Tracheal epithelial cell (primary cell): ENCODE measurements at places on chromosomes 13 and 19. TPM values are rescaled to one million over a fixed set of nuclear protein-coding genes. Genes with fewer than 3 reads are reported as not detected.

The PDE4A gene
- total RNA-seq, result 0.48 and 0.64 TPM in 2 replicates

The PTGIR gene
- not detected in 2 replicates for total RNA-seq

The SAE1 gene
- 75.7 and 82.9 TPM in 2 replicates for total RNA-seq

The ZNF177 gene
- 0.21 and 0.72 TPM in 2 replicates for total RNA-seq

The U2AF2 gene
- total RNA-seq, result 89.2 and 92.1 TPM in 2 replicates

The BRSK1 gene
- 0.21 and 0.48 TPM in 2 replicates for total RNA-seq

The TMPRSS9 gene
- not detected in 2 replicates for total RNA-seq

The GAPDHS gene
- not detected in 2 replicates for total RNA-seq

The C13orf42 gene
- not detected in 2 replicates for total RNA-seq

The SDHAF1 gene
- total RNA-seq, result 14.2 and 26.9 TPM in 2 replicates

The RPL18 gene
- total RNA-seq, result 2,579 and 4,716 TPM in 2 replicates

The ZNF460 gene
- 97.6 and 134 TPM in 2 replicates for total RNA-seq

The CCDC169 gene
- total RNA-seq, result 0.24 and 2.3 TPM in 2 replicates

The FXYD1 gene
- not detected in 2 replicates for total RNA-seq

The CYP4F2 gene
- total RNA-seq, result 1.7 TPM in 1 of 2 replicates, not detected in the other

The CKM gene
- not detected in 2 replicates for total RNA-seq

The ACER1 gene
- not detected in 2 replicates for total RNA-seq

The PLK5 gene
- total RNA-seq, result not detected in 2 replicates

The SIGLEC6 gene
- total RNA-seq, result not detected in 2 replicates

The GRIN3B gene
- 0.85 and 1.2 TPM in 2 replicates for total RNA-seq

The EDNRB gene
- total RNA-seq, result under 0.01 TPM in 2 replicates

The SYNE4 gene
- 9.4 and 12.4 TPM in 2 replicates for total RNA-seq

The AMER2 gene
- total RNA-seq, result not detected in 2 replicates

The SYCN gene
- not detected in 2 replicates for total RNA-seq

The FAM216B gene
- not detected in 2 replicates for total RNA-seq

The UQCRFS1 gene
- 40.9 and 41.9 TPM in 2 replicates for total RNA-seq

The SPRED3 gene
- total RNA-seq, result under 0.01 and 0.24 TPM in 2 replicates

The TRPM4 gene
- 17.7 and 21.2 TPM in 2 replicates for total RNA-seq

The ZNF302 gene
- total RNA-seq, result 4.6 and 6.4 TPM in 2 replicates

The SMIM17 gene
- total RNA-seq, result 0.24 TPM in 1 of 2 replicates, not detected in the other

The MKNK2 gene
- 507 and 547 TPM in 2 replicates for total RNA-seq

The SULT2A1 gene
- not detected in 2 replicates for total RNA-seq

The SLC5A5 gene
- total RNA-seq, result 0.21 and 0.24 TPM in 2 replicates

The ZNF793 gene
- 1.2 and 3.4 TPM in 2 replicates for total RNA-seq

The REEP6 gene
- total RNA-seq, result 4.1 and 4.3 TPM in 2 replicates

The GEMIN7 gene
- 30.9 and 47.0 TPM in 2 replicates for total RNA-seq

The CGB5 gene
- total RNA-seq, result 0.24 TPM in 1 of 2 replicates, not detected in the other

The SERP2 gene
- 0.96 and 1.3 TPM in 2 replicates for total RNA-seq

The VMAC gene
- total RNA-seq, result 3.1 and 6.2 TPM in 2 replicates

The PEAK3 gene
- total RNA-seq, result not detected in 2 replicates

The ZNF497 gene
- 1.9 and 2.1 TPM in 2 replicates for total RNA-seq

The CACNA1A gene
- total RNA-seq, result under 0.01 TPM in 1 of 2 replicates, not detected in the other

The RNF17 gene
- not detected in 2 replicates for total RNA-seq

The PDX1 gene
- not detected in 2 replicates for total RNA-seq

The ZNF91 gene
- 11.3 and 18.3 TPM in 2 replicates for total RNA-seq

The METTL21C gene
- not detected in 2 replicates for total RNA-seq

The GPC6 gene
- total RNA-seq, result 4.0 and 16.6 TPM in 2 replicates

The ZNF552 gene
- total RNA-seq, result 4.3 and 6.7 TPM in 2 replicates

The FPR3 gene
- not detected in 2 replicates for total RNA-seq

The DCT gene
- total RNA-seq, result under 0.01 TPM in 1 of 2 replicates, not detected in the other

The HOMER3 gene
- 110 and 132 TPM in 2 replicates for total RNA-seq

The ABCC4 gene
- 4.9 and 16.4 TPM in 2 replicates for total RNA-seq

The FGF21 gene
- total RNA-seq, result not detected in 2 replicates

The ZNF888 gene
- total RNA-seq, result 8.2 and 9.0 TPM in 2 replicates

The ZNF57 gene
- 9.6 and 12.6 TPM in 2 replicates for total RNA-seq
